ENCODE measurements at places on chromosomes 5 and 9.

GRCh38 chr9:93884808-93885207 is 70.3 kb downstream of the BARX1 start:
- no peak for DNase-seq

DNA sequence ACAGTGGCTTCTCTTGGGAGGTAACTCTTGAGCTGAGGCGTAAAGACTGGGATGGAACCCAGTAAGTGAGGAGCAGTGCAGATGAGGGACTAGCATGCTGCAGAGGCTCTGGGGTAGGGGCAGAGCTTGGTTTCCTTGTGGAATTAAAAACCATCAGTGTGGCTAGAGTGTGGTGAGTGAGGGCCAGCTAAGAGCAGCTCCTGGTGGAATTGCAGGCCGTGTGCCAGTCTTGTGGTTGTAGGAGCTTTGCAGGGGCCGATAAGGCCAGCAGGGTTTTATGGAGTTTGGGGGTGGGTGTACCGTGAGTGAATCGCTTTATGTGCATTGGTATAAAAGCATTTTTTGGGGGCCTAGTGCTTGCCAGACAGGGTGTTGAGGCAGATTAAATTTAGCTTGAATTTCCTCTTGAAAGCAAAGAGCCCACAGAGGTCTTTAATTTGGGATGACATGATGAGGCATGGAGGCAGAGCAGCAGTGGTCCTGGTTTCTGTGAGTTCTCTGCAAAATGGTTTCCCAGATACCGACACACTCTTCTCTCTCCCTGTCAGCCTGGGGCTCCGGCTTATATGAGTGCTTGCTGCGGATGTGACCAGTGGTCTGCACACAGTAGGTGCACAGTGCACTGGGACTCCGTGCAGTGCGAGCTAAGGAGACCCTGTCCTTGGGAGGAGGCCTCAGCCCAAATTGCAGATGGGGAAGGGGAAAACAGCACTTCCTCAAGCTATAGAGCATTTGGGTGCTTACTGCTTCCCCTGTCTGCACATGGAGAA is 176.4 kb upstream of the PITX1 start:
- DNase-seq: no peak

DNA sequence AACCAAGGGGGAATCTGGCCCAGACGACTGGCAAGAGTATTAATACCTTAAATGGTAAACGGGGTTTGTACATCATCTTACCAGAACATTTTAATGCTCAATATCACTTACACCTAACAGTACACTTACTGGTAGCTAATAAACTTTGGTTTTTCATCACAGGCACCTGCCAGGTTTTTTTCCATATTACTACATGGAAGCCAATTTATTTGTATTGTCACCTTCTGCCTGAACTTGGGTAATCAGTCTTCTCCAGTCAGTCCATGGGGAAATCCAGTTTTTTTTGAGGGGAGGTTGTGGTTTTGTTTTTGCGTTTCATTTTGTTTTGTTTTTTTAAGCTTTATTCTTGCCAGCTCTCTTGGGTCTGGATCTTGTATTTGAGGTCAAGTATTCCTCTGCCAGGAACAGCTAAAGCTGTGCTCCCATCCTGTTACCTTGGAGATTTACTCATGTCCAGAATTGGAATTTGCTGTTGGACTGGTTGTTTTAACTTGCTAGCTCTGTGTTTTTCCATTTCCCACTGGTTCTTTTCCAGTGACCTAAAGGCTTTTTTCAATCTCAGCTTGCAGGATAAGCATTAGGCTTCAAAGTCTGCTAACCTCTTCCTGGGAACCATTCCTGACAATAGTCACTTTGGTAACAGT is 11.1 kb upstream of the NADK2 start:
- DNase-seq: no peak

DNA sequence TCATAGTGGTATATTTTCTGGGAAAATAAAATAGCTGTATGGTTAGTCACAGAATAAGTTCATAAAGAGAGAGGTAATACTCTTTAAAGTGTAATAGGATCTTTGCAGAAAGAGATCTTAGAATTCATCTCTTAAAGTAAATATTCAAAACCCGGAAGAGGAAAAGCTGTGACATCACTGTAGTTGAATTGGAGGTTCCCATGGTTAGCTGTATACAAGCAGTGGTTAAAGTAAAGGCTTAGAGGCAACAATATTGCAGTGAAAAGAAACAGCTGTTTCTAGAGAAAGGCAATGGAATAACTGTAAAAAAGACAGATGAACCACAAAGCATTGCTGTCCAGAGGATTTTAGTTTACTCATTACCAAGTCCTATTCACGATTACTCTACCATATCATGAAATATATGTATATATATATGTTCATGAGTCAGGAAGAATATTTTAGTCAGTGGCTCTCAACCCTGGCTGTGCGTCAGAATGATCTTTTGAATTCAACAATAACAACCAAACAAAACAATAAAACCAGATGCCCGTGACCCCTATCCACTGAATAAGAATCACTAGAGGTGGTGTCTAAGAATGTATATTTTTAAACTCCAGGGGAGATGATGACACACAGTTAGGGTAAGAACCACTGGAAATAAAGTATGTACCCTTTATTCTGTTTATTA is 4.7 kb downstream of the ERCC6L2 start:
- no peak for DNase-seq

DNA sequence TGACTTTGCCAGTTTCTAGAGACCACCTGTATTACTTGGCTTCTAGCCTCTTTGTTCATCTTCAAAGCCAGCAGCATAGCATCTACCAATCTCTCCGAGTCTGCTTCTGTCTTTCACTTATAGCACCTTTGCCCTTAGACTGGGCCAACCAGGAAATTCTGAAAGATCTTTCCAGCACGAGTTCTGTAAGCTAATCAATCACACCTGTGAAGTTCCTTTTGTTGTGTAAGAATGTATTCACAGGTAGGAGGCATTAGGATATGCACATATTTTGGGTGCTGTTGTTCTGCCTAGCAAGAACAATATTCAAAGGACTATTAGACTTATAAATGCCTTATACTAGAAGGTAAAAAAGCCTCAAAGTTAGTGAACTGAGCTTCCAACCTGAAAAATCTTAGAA is 232.1 kb downstream of the CDH12 start:
- DNase-seq: no peak

DNA sequence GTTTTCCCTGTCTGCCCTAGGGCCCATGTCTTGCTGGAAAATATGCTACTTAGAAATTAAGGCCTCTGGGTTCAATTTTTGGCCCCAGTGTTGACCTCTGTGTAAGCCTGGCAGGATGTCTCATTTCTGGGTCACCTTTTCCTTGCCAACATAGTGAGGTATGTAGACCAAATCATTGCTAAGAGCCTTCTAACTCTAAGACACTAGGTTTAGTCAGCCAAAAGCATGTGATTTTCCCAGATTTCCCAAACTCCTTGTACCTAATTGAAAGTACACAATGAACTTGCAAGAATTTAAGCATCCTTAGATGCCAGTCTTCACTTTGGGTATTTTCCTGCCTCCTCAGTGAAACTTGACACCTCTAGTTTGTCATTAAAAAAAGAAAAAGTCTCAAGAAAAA is 77.0 kb downstream of the GALNT10 start:
- DNase-seq: no peak

GRCh38 chr5:139243425-139243970 is 45.3 kb upstream of the SIL1 start:
- no peak for DNase-seq

- DNase-seq: no peak
Measured at GRCh38 chr5:147472664-147473475, 37.0 kb downstream of the DPYSL3 start.

DNA sequence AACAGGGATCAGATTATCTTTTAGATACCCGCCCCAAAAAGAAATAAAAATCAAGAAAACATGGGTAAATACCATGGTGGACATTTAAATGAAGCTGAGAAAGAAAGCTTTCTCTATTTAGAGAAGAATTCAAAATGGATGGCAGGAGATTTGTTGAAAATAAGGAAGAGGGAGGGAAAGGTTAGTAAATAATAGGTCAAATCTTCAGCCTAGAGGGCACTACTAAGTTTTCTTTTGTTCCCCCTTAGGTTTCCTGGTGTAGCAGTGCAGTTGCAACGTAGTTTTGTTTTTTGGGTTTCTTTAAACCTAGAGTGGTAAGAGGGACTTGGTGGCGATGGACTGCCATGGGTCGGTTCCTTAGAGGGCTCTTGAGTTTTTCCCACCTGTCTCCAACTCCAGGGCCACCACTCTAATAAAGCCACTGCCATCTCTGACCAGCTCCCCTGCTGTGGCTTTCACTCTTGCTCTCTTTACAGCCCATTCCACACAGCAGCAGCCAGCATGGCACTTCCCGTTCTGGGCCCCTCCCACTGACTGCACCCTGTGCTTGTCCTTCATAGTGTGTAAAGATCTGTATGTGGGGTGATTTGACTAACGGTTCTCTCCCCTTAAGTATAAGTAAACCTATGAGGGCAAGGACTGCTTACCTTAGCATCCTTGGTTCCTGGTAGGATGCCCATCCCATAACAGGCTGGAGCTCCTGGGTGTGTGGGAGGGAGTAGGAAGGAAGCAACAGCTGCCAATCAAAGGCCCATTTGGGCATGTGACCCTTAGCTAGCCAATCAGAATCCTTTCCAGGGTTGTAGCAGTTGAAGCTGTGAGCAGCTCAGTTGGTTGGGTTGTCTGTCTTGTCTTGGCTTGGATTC is 118.3 kb downstream of the SLC1A3 start:
- no peak for DNase-seq

- no peak for DNase-seq
Measured at GRCh38 chr5:77953374-77953773, 177.2 kb upstream of the TBCA start.

GRCh38 chr9:99962680-99963261 is 56.3 kb downstream of the STX17 start:
- no peak for DNase-seq

DNA sequence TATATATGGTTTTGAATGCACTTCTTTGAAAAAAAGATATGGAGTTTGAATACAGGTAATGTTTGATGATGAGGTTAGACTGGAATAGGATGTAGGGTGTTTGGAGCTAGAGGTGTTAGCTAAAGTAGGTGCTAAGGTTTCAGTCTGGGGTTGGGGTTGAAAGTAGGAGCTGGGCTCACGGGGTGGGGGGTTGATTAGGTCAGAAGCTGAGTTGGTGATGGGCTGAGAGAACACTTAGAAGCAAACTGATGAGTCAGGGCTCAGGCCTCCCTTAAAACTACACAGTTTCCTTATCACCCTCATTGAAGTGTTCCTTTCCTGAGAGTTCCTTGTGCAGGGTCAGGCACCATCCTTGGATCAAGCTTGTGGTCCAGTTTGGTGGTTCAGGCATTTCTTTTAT is 308.8 kb upstream of the ADAMTS16 start:
- no peak for DNase-seq

DNA sequence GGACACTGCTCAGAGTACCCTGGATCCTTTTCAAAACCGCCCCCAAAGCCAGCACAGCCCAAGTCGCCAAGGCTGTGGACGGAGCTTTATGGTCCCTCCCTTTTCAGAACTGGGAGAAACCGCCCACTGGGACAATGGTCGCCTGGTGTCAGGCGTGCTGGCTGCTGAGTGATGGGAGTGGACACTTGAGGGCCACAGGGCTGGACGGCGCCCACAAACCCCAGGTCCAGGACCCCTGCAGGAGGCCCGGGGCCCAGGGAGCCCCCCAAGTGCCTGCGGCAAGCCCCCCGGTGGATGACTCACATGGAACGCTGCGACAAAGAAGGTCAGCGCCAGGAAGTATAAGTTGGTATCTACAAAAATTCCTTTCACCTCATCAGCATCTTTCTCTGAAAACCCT is 10.9 kb downstream of the CLPTM1L start:
- DNase-seq: no peak

- DNase-seq: no peak
Measured at GRCh38 chr5:43313854-43314457, 744 bp upstream of the HMGCS1 start.

- no peak for DNase-seq
Measured at GRCh38 chr5:56557198-56557597, 258.2 kb upstream of the MAP3K1 start.

DNA sequence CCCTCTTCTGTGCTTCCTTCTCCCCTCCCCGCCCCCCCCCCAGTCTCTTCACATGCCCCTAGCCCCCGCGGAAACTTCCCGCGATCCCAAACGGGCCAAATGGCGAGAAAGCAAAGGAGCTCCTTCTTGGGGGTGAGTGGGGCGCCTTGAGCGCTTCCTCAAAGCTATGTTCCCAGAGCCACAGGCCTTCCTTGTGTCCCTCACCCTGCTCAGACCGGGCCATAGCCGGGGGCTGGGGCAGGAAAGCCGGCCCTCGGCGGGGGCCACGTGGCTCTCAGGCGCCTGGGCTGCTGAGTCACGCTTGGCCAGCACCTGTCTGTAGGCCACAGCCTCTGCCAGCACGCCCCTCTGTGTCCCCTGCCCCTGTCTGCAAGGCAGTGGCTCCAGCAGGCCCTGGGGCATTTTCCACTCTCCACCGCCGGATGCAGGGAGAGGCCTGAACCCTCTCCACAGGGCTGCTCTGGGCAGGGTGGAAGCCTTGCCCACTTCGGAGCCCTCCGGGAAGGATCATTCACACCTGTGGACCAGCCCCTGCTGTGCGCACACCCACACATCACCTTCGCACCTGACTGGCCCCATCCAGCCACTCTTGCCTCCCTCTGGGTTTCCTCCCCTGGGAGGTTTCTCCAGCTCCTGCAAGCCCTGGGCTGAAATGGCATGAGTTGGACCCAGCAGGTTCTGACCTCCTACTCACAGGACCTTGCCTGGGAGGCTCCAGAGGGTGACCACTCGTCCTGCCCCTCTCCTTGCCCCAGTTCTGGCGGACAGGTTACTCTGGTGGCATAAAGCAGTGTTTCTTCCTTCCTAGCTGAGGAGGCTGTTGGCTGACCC is 1.2 kb upstream of the SQSTM1 start:
- no peak for DNase-seq

- peak; percentile 46 for DNase-seq
Measured at GRCh38 chr9:89455356-89455824, 42.5 kb downstream of the SEMA4D start.

- no peak for DNase-seq
Measured at GRCh38 chr9:122133263-122133983, 26.2 kb downstream of the NDUFA8 start.

- no peak for DNase-seq
Measured at GRCh38 chr9:117233016-117233415, 181.8 kb downstream of the ASTN2 start.

DNA sequence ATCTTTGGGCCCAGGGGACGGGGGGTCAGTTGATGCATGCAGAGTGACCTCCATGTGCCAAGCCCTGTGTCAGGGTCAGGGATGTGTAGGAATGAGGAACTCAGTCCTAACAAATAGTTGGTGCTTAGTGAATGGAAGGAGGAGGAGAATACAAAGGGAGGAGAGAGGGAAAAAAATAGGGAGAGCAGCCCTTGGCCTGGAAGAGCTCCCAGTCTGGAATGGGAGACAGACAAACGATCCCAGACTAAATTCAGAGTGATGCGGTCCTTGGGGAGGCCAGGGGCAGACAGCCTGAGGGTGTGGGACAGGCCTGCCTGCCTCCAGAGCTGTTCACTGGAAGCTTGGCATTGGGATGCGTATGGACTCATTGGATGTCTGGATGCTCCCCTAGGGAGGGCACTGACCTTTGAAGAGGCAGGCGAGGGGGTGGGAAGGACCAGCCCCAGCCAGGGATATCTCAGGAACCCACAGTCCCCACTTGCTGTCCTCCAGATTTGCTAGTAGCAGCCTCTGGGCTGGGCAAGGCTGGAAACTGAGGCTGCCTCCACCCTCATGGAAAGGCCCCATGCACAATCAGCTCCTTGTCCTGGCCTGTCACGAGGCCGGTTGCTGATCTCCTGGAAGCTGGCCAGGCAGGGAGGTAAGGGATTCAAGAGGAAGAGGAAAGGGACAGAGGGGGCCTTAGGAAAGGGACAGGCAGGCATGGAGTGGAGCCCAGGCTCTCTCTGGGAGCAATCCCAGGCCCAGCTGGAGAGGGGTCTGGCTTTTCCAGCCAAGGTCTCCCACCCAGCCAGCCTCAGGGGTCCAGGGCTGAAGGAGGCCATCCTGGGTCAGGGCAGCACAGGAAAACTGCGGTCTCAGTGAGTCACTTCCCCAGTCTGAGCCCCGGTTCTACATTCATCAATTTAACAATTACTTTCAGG is 69.0 kb upstream of the GGTA1 start:
- DNase-seq: no peak
